ENCODE measurements at places on chromosomes 7 and 10.
A peak's percentile ranks its signal among the peaks of the same experiment; 100 is the strongest.

- no peak for DNase-seq
These were observed 40.5 kb downstream of the PRSS2 start for GRCh38 chr7:142811154-142811737.

GRCh38 chr7:105003275-105003674 is 10.7 kb upstream of the KMT2E start:
- peak; percentile 45 for DNase-seq

GRCh38 chr10:73404690-73405089 is 9.2 kb downstream of the ANXA7 start:
- no peak for DNase-seq

GRCh38 chr10:49830846-49831245 is 68.7 kb upstream of the OGDHL start:
- no peak for DNase-seq

GRCh38 chr10:127827354-127828140 is 65.2 kb downstream of the CLRN3 start:
- no peak for DNase-seq

DNA sequence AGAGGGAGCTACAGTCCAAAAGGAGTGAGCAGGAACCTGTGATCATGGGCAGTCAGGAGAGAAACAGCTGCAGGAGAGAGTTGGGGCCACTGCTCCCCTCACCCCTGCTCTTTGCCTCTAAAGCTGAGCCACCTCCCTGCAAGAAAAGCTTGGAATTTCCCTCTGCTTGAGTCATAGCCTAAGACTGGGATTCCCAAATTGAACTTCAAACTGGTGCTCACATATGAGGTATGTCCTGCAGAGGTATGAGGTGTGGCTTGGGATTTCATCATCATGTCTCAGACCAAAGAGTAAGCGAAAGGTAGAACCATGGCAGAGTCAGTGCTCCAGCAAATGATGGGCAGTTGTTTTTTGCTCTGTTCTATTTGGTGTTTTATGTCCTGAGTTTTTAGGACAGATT is 237.1 kb upstream of the NRP1 start:
- DNase-seq, result no peak

GRCh38 chr7:98199131-98199530 is 12.1 kb upstream of the BHLHA15 start:
- DNase-seq, result no peak
